ENCODE measurements at places on chromosomes 5 and 9. TPM values are rescaled to one million over a fixed set of nuclear protein-coding genes. Genes with fewer than 3 reads are reported as not detected.

SNCAIP gene
- total RNA-seq = not detected

NRARP gene
- total RNA-seq = 1.6 TPM

BARHL1 gene
- not detected for total RNA-seq

GRCh38 chr5:38257308-38258041, 884 bp upstream of the EGFLAM start:
- no peak for DNase-seq

DNA sequence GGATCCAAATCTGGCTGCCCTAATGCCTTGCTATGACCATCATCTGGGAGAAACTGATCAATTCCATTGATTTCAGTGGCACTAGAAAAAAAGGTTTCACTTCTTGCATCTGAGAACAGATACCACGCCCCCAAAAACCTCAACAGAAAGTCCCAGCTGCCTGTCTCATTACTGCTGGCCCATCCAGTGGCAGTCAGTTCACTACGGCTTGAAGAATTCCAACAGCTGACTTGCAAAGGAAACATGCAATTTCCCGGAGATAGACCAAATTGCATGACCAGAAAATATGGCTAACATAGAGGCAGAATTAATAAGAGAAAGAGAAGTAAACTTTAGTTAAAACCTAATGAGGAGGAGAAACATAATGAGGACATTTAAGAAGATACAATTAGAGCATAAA, 48.6 kb downstream of the UGCG start:
- peak; percentile 53 for DNase-seq

DNA sequence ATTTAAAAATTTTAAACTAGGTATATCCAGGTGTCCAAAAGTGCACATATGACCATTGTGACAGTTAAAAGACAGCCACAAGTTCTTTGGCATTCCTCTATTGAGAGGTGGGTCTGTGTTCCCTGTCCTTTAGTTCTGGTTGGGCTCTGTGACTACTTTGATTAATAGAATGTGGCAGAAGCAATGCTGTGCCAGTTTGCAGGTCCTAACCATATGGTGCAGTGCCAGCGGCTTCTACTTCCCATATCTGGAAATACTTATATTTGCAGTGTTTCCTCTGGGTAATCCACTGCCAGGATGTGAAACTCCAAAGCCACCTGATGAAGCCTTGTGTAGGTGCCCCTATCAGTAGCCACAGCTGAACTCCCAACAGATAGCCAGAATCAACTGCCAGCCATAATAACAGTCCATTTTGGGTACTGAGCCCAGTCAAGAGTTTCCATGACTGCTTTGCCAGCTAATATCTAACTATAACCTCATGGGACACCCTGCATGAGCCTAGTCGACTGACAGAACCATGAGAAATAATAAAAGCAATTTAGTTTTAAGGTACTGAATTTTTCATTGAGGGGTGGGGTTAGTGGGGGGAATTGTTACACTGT, 361.0 kb upstream of the SEMA6A start:
- no peak for DNase-seq

GRCh38 chr5:95718203-95718602, 12.9 kb upstream of the RHOBTB3 start:
- DNase-seq = peak; percentile 17

All from activated T-cell treated with anti-CD3 and anti-CD28 coated beads, Interleukin-2, amount 50 U/mL, for 72 hours (primary cell).